Ammon's horn (tissue), 1 donor: ENCODE measurements at places on chromosomes 16 and 17.
A peak's percentile ranks its signal among the peaks of the same experiment; 100 is the strongest.

DNA sequence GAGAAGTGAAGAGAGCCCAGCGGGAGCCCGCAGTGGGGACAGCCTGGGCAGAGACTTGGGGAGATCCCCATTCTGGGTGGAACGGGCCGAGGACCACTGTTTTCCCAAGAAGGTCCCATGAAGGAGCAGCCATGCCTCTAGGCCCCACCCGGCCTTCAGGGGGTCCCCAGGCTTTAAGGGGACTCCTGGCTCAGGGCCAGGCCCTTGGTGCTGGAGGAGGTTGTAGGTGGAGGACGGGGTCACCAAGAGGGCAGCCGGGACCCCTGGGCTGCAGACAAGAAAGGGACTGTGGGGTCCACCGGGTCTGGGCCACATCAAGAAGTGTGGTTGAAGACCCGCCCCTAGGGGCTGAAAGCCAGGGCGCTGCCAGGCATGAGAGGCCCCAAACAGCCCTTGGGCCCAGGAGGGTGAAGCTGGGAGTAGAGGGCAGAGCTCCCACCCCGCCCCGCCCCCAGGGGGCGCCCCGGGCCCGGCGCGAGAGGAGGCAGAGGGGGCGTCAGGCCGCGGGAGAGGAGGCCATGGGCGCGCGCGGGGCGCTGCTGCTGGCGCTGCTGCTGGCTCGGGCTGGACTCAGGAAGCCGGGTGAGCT lies at the start of gene PRSS21:
Gene PRSS21 (plus strand): TSS at position 487 of the 589 bp plus-strand sequence. CDS start 32 bp downstream, at position 519.
- no peak for DNase-seq

- peak; percentile 23 for DNase-seq
Measured at GRCh38 chr17:29933379-29933778, 3.4 kb upstream of the SSH2 start.

DNA sequence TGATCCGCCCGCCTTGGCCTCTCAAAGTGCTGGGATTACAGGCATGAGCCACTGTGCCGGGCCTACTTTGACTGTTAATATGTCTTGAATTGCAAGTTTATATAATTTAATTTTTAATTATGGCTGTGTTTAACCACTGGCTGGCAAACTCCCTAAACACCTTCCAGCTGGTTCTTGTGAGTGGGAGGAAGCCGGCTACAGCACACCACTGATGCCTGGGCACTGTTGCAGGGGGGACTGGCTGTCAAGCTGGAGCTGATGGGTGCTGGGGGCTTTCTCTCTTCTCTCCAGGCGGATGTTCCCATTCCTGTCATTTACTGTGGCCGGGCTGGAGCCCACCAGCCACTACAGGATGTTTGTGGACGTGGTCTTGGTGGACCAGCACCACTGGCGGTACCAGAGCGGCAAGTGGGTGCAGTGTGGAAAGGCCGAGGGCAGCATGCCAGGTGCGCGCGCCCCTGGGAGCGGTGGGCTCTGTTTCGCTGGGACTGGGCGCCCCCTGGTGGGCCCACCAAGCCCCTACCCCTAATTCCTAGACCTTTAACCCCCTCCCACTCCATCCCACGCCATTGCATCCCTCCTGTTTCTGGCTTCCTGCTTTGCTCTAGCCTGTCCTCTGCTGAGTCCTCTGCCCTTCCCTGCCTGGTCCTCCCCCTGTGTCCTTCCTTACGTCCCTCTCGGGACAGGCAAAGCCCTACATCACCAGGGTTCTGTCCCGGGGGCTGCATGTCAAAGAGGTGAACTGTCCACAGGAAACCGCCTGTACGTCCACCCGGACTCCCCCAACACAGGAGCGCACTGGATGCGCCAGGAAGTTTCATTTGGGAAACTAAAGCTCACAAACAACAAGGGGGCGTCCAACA lies 9.5 kb downstream of the TBX21 start:
- DNase-seq, result no peak

GRCh38 chr17:45380991-45381390 lies 51.7 kb downstream of the ARHGAP27 start:
- DNase-seq, result no peak

GRCh38 chr16:11032922-11033291 lies 88.5 kb downstream of the CLEC16A start:
- peak; percentile 44 for DNase-seq

- DNase-seq, result no peak
Measured at GRCh38 chr17:69864462-69864861, 210.6 kb upstream of the KCNJ16 start.

DNA sequence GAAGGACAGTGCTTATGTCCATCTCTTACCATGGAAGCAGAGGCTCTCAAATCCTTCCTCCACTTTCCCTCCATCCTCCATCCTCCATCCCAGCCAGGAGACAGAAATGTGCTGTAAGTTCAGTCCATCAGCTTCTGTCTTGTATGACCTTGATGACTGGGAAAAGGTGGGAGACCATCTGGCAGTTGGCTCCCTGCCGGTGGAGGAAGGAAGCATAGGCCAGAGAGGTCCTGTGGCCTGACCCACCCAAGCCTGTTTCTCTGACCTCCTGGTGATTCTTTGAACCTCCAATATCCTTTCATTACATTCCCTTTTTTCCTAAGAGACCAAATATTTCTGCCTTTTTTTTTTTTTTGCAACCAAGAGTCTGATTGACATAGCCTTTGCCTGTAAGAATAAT lies 215.3 kb downstream of the ABCC12 start:
- DNase-seq, result no peak

- DNase-seq, result no peak
Measured at GRCh38 chr17:10516065-10516464, 2.3 kb downstream of the MYH1 start.

GRCh38 chr16:85159179-85159980 lies 47.1 kb upstream of the CIBAR2 start:
- DNase-seq, result no peak

- DNase-seq, result no peak
Measured at GRCh38 chr17:81713004-81713555, 996 bp downstream of the SLC25A10 start.

DNA sequence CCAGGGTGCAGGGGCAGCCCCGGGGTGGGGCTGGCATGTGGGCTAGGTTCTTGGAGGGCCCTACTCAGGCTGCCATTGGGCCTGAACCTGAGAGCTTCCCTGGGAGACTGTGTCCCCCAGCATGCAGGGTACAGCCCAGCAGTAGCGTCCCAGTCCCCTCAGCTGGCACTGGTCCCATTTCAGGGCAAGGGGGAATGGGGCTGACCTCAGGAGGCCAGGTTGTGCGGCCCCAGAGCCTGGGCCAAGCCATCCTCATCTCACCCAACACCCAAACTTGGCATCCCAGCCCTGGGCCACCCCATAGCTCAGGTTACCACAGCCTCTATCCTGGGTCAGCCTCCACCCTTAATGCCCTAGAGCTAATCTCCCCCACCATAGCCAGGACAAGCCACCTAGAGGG lies 6.3 kb downstream of the PLXDC1 start:
- no peak for DNase-seq

DNA sequence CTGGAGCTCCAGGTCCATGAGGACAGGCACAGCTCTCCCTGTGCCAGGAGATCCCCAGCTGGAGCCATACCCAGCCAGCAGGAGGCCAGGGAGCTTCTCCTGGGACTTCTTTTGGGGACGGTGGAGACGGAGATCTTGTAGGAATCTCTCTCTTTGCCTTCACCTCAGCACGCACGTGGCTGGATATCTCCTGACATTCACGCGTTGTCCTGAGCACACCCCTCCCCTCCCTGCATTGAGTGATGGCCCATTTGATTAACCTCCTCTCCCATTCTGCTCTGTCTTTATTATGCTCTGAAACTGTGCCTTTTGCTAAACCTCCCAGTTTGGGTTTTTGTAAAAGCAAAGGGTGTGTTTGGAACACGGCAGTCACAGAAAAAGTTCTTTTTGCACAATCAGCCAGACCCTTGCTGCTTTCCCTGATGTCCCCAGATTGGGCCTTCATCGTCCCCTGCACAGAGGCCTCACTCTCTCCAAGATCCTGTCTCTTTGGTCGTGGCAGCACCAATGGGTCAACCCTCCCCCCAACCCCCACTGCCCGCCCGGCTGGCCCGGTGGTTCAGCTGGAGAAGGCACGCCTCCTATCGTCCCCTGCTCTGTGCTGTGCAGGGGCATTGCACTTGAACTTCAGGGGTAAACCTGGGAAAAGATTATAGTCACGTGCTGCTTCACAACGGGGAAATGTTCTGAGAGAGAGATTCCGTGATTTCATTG lies 32.5 kb upstream of the LGALS9 start:
- DNase-seq, result no peak

DNA sequence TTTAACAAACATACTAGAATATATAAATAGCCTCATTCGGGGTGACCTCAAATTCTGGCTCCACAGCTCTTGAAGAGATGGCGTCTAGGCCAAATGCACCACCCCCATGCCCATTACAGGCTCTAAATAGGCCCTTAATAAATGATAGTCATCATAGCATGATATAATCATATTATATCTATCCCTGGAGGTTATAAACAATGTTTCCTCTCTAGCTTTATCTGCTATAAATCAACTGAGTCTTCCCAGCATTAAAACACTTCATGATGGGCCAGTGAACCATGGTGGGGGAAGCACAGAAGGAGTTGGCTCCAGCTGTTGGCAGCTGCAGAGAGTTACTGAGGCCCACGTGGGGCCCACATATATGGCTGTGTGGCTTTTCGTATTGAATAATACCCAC lies 214.9 kb upstream of the MPHOSPH6 start:
- no peak for DNase-seq

DNA sequence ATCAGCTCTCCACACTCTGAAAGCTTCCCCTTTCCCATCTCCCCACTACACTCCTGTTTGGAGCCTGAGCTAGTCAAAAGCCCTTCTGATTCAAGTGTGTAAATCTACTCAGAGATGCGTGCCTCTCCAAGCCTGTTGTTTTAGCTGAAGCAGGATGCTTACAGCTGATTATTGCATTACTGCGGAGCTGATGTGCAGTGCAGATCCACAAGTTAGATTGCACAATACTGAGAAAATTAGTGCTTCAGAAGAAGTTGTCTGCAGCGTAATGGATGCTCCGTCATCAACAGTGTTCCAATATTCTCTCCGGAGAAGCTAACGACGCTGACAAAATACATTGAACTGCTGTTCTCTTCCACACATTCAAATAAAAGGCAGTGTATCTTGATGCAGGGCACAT lies 44.8 kb upstream of the NLRP1 start:
- DNase-seq, result no peak

DNA sequence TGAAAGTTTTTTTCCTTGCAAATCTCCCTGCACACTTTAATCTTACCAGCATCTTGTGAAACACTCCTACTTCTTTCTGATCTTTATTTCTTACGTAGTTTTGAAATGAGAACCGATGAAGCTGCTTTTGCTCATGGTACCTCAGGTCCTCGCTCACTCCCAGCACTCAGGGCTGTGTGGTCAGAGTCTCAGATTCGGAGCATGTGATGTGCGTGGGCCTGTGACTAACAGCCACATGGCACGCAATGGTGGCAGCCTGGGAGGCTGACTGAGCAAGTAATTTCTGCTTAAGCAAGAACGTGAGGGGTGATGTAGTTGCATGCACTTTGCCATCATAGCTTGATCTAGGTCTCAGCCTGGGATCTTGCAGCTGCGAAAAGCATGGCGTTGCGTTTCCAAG lies 624.3 kb downstream of the MAF start:
- no peak for DNase-seq

GRCh38 chr17:53633856-53634255 lies 188.9 kb upstream of the KIF2B start:
- no peak for DNase-seq

DNA sequence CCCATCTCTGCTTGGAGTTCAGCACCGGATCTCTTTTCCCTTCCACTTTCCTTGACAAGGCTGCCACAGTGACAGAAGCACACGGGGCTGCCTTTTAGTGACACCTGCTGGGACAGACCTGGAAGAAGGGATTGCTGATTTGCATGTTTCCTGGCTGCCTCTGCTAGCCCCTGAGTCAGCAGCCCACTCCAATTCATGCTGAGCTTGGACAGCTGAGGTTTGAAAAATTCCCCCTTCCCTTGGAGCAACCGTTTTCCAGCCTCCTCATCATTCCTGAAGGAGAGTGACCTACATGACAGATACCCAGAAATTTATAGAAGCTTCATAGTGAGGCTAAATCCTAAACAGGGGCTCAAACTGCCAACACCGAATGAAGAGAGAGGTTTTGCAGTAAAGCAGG lies 18.8 kb upstream of the RBL2 start:
- no peak for DNase-seq

DNA sequence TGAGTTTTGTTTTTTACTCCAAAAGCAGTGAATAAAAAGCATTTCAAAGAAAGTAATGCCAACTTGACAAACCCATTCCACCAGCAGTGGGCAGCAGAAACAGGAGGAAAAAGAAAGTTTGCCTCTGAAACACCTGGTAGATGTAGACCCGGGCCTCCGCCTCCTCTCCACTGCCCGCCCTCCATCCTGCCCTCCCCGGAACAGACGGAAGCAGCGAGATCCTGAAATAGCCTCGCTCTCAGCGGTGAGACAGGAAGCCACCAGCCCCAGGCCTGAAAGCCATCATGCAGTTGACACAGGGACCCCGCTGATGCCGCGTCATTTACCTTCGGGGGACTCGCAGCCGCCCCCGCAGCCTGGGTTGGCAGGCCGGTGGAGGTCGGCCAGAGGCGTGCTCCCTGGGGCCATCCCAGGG lies 67.8 kb downstream of the C16orf78 start:
- DNase-seq, result peak; percentile 10

DNA sequence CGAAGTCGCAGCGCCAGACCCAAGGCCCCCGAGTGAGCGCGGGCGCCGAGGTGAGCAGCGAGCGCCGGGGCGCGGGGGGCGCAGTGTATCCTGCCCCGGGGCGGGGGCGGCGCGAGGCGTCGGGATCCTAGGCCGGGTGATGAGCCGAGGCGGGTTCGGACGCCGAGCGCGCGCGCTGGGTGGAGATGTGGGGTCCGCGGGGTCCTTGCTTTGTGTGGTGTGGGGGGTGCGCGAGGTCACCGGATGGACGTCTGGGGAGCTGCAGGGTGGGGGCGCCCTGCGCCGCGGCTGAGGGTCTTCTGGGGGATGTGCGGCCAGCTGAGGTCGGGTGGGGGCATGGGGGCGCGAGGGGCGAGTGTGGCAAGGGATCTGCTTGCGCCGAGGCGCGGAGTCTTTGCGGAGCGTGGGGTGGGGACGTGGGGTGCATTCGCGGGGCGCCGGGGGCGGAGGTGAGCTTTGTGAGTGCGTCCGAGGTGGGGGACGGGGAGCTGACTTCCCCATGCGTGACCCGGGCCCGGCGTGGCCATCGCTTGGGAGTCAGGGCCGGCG lies 560 bp downstream of the RAI1 start:
- no peak for DNase-seq

- no peak for DNase-seq
Measured at GRCh38 chr17:56325313-56326000, 172.2 kb downstream of the ANKFN1 start.

- DNase-seq, result peak; percentile 55
Measured at GRCh38 chr17:80501741-80502577, 25.6 kb upstream of the NPTX1 start.

- peak; percentile 34 for DNase-seq
Measured at GRCh38 chr17:64326420-64327054, 63.5 kb upstream of the TEX2 start.
